ENCODE measurements at places on chromosomes 1 and 21.

DNA sequence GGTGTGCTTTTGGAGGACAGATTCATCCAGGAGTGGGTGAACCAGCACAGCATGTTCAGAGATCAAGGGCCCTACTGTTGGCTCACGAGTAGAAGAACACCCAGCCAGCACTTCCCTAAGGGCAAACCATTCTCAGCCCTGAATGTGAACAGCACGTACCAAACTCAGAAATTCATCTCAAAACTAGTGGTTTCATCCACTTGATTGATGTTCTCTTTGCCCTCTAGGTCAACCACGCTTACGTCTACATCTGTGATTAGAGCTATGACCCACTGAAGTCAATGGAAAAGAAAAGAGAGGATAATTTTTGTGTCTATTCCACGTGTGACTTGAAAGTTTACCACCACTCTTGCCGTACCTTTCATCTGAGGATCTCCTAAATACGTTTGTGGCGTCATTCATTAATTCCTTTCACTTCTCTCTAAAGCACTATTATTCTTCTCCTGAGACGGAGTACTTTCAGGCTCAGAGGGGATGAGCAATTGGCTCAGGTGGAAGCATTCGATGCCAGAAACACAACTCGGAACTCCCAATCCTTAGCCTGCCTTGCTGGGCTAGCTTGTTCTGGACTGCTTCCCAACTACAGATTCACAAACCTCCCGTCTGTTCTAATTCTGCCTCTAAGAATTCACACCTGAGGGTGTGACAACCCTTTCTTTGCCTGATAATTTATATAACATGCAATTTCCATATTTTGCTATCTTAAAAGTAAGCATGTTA is 57.3 kb upstream of the HIVEP3 start:
- no peak for DNase-seq

DNA sequence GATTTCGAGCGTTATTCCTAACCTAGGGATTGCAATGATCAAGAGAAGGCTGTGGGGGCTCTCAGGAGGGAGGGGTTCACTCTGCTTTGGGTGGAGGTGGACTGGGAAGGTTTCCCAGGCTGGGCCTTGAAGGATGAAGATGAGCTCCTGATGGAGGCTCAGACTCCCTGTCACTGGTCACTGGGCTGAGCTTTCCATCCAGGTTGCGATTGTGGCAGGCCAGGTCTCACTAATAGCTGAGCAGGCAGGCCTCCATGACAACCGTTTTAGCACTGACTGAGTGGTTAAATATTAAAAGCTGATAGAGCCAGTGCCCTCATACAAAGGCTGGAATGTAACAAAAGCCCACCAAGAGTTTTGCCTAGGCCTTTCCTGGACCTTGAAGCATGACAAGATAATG is 36.2 kb upstream of the EFCAB14 start:
- no peak for DNase-seq

GRCh38 chr1:30727824-30728223 is 4.4 kb upstream of the MATN1 start:
- no peak for DNase-seq

GRCh38 chr21:36542312-36543101 is 62.6 kb upstream of the CLDN14 start:
- no peak for DNase-seq

DNA sequence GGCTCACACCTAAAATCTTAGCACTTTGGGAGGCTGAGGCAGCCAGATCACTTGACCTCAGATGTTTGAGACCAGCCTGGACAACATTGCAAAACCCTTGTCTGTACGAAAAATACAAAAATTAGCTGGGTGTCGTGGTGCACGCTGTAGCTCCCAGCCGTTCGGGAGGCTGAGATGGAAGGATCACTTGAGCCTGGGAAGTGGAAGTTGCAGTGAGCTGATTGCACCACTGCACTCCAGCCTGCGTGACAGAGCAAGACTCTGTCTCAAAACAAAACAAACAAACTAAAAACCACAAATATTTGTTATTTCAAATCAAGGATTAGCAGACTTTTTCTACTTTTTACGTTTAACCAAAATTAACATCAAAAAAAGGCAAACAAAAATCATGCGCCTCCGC is 31.3 kb downstream of the INKA2 start:
- DNase-seq: no peak

GRCh38 chr1:204746838-204747442 is 61.4 kb upstream of the LRRN2 start:
- DNase-seq: peak; percentile 43

- DNase-seq: no peak
Observed at GRCh38 chr21:16388291-16388690, 658.5 kb downstream of the USP25 start.

- peak; percentile 20 for DNase-seq
Observed at GRCh38 chr1:10398278-10398733, 558 bp upstream of the PGD start.

DNA sequence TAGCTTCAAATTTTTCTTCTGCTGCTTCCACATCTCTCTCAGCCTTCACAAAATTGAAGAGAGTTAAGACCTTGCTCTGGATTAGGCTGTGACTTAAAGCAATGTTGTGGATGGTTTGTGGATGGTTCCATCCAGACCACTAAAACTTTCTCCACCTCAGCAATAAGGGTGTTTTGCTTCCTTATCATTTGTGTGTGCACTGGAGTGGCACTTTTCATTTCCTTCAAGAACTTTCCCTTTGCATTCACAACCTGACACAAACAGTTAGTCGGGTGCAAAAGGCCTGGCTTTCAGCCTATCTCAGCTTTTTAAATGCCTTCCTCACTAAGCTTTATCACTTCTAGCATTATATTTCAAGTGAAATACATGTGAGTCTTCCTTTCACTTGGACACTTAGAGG is 30.3 kb downstream of the DENND1B start:
- no peak for DNase-seq

DNA sequence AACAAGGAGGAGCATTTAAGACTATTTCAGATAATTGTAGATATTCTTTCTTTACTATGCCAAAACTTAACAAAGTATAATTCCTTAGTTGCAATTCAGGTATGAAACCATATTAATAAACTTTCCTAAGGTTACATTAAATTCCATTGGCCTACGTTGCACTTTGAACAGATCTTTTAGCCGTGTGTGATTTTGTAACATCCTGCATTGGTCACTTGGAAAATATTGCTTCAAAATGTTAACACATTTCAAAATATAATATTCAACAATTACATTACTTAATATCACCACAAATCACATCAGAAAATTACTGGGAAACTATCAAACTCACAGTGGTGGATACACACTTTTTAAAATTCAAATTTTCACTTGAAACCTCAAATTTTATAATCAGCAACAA is 20.2 kb downstream of the ETS2 start:
- no peak for DNase-seq

- no peak for DNase-seq
Observed at GRCh38 chr1:188056011-188056410, 1227.3 kb downstream of the PLA2G4A start.

DNA sequence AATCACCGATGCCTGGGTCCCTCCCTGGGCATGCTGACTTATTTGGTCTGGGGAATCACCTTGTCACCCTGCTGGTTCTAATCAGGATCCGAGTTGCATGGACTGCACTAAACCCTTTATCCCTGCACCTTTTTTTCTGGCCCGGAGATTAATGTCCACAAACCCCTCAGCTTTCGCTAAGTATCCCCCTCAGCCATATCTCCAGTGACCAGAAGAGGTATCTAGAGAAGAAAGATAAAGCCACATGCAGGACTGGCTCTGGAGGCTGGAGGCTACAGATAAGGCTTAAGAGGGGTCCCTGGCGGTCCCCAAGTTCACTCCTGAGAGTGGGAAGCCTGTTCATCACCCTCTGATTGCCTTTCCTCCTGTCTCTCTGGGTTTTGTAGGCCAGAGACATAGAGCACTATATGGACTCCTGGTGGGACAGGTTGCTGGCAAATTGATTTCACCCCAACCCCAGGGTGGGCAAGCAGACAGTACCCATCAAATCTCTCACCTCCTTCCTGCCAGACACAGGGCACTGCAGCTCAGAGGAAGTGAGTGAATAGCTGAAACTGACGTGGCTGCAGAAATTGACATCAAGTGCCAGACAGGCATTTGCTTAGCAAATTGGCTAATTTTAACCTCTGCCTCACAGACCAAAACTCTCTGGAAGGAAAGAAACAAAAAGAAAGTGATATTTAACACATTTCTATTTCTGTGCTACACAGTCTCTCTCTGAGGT is 38.8 kb downstream of the HMGB4 start:
- no peak for DNase-seq

DNA sequence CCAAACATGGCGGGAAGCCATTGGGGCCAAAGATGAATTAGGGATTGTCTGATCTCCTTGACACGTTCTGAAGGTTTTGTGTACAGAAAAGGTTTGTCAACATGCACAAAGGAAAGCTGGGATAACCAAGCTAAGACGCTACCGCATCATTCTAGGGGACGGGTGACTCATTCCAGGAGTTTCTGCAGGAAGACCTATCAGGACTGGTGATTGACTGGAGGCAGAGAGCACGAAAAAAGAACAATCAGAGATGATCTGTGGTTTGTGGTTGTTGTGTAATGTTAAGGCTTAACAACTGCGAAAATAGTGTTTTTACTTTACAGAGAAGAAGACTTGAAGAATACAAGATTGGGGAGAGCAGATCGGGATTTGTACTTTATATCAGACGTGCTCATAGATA is 22.2 kb upstream of the ERG start:
- DNase-seq: no peak

GRCh38 chr1:214417545-214418210 is 133.7 kb downstream of the PTPN14 start:
- DNase-seq: no peak

DNA sequence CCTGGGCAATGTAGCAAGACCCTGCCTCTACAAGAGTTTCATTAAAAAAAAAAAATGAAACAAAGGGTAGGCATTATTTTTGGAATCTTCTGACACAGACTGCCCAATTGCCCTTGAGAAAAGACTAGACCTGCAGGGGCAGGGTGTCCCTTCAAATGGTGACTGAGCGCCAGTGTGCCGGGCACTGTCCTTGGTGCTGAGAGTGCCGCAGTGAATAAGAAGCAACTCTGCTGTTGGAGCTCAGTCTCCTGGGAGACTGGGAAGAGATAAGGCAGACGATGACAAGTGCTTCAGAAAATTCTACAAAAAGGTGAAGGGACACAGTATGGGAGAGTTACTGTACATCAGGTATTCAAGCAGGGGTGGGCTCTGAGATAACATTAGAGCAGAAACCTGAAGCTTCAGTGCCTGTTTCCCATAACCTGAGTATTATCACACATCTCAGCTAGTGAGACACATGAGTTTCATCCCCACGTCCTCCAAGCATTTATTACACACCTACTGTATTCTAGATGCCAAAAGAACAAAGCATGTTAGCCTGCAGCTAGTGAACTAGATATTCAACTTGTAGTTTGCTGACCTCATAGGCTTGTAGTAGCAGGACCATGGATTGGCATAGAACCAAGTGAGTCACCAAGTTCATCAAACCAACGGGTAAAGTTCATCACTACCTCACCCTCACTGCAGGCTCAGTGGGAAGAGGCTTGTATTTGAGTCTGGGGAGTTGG is 18.4 kb upstream of the RPL11 start:
- DNase-seq: no peak

DNA sequence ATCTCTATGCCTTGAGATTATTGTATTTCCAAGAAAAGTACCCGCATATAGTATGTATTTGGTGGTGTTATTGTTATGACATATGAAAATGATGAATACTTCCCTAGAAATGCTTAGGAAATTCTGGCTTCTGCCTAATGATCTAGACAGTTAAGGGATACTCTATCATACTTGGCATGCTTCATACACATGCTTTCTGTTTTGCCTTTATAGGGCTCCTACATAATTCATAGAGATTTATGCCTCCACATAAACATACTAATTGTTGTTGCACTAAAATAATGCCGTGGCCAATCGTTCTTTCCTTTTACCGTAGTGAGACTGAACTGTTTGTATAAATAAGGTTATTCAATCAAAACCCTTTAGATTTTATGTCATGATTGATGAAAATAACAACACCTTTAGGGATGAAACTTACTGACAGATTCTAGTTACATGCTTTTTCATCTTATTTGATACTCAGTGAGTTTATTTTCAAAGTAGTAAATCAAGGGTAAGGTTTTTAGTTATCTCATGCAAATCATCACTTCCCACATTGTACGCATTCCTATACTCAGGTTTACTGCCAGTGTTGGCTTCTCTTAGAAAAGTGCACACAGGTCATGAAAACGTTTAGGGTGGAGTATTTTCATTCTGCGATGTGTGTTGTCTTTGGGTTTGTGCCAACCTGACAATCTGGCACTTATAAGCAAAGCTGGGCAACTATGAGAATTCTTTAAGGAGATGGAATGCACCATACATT is 40.5 kb upstream of the SCYL3 start:
- DNase-seq: no peak

DNA sequence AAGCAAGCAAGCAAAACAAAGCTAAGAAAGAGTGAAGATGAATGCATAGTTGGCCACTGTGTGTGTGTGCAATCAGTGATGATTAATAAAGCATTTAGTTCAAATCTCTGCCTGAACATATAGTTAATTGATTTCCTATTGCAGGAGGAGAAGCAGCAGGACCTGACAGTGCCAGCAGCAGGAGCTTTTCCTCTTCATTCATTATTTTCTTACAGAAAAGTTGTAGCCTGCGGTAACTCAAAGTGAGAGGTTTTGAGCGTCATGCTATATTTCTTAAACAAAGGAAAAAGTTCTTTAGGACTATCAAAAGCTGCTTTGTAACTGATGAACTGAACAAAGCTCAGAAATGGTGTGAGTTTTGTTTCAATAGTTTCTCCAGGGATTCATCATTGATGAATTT is 379.9 kb downstream of the PTBP2 start:
- DNase-seq: no peak

DNA sequence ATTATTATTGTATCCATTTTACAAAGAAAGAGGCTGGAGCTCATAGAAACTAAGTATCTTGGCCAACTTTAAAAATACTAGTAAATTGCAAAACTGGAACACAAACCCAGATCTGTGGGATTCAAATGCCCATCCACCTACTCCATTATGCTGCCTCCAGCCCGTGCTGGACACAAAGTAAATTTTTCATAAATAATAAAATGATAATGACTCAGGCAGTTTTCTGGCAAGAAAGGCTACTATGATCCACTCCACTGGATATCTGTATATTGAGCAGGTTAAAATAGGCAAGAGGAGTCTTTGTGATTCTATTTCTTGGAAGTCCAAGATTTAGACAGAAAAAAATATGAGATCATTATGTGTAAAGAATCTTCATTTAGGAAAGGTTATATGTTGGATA is 138.3 kb upstream of the DUSP10 start:
- no peak for DNase-seq

DNA sequence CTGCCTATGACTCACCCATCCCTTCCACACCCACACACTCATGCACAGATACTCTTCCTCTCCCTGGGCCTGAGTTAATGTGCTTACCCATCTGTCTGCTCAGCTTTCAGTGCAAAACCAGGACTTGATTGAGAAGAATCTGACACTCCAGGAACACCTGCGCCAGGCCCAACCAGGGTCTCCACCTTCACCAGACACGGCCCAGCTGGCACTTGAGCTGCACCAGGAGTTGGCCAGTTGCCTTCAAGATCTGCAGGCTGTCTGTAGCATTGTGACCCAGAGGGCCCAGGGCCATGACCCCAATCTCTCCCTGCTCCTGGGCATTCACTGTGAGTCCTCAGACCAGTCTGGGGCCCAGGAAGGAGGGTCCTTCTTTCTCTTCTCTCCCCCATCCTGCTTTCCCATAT is 3.5 kb upstream of the SH3BGRL3 start:
- no peak for DNase-seq

Measured in NCI-H2029 treated with DMSO at 0.1 percent for 48 hours (cell line).